ENCODE measurements at places on chromosomes 3 and 15.

DNA sequence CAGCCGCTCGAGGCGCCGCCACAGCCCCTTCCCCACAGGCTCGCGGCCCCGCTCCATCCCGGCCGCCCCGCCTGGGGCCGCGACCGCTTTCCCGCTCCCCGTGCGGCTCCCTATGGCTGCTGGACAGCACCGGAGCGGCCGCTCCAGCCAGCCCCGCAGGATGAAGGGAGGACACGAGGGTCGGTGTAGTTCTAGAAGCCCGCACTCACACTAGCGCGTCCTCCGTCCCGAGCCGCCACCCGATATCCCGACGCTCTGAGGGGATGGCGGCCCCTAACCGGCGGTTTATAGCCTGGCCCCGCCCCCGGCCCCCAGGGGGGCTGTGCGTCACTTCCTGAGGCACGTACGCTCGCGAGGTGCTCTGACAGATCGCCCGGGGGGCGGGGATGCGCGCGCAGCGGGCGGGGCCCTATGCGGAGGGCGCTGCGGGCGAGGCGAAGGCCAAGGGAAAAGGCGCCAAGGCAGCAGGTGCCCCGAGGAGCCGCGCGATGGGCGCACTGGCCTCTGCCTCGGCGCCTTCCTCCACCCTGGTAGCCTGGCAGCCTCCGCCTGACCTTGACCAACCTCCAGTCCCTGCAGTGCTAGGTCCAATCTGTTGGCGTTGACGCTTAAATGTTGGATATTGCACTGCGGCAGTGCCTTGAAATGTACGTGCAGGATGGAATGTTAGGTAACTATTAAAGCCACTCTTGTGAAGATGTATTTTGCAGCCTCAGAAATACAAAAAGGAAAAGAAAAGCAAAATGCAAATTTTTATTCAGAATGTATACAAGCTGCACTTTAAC lies at the start of gene TFRC:
TSS of gene TFRC (minus strand) at position 257 of the 785 bp plus-strand sequence. CDS start 4,991 bp downstream, outside the sequence.
- peak; percentile 94 for DNase-seq

GRCh38 chr3:49026536-49026935 lies 2.7 kb downstream of the IMPDH2 start:
- no peak for DNase-seq

- no peak for DNase-seq
These were observed 131.6 kb upstream of the CMC1 start for GRCh38 chr3:28109829-28110228.

- no peak for DNase-seq
These were observed 2.7 kb downstream of the LIPH start for GRCh38 chr3:185549651-185550111.

- DNase-seq = no peak
These were observed 152.4 kb downstream of the RORA start for GRCh38 chr15:61076598-61077170.

DNA sequence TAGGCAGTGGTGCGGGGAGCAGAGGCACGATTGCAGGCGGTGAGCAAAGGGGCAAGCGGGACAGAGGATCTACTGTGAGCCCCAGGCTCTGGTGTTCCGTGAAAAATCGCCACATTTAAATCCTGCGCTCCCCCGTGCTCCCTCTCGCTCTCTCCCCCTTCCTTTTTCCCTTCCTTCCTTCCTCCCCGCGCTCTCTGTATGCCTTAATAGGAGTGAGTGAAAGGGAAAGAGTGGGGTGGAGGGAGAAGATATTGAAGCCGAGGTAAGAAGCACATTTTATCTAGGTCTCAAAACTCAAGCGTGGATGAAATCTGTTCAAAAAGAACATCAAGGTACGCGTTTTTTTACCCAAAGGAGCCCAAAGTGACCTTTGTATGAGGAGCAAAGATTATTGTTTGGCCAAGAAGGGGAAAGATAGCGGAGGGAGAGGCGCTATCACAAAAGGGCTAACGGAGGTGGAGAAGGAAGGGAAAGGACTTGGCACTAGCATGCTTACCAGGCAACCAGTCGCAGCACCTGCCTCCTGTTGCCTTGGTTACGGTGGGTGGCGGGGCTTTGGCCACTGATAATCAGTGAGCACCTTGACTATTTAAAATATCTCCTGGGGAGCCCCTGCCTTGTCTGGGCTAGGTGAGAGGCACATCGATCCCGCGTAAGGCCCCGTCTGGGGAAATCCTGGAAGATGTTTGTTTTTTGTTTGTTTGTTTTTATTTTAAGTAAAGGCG lies 14.9 kb upstream of the AEN start:
- DNase-seq = no peak

DNA sequence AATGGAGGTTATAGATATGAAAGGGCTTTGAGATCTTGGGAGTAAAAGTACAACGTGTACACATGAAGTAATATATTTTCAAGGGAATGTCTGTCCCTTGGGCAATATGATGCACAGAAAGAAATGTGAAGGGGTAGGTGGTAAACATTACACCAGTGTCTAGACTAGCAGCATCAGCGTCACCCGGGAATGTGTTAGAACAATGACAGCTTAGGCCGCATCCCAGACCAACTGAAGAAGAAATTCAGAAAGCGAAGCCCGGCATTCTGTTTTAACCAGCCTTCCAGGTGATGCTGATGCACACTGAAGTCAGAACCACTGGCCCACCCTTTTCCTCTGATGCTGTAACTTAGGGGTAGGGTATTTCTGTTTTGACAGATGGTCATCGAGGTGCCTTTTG lies 6.3 kb downstream of the INAFM2 start:
- no peak for DNase-seq

GRCh38 chr3:170907637-170908234 lies 701 bp downstream of the EIF5A2 start:
- DNase-seq = peak; percentile 8

DNA sequence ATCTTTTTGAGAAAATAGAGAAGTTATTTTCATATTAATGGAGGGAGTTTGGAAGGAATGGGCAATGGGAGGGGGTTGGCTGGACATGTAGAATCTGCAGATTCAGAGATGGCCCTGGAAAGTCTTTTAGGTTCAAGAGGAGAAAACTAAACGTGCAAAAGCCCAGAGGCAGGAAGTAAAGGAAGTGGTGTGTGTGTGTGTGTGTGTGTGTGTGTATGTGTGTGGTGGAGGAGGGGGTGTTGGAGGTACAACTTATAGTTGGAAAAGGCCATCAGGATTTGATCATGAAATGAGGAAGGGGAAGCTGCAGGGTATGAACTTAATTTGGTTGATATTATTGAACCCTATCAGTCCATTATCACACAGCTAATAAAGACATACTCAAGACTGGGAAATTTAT lies 5.6 kb upstream of the LPP start:
- DNase-seq = no peak

GRCh38 chr15:51494411-51495314 lies 127.9 kb downstream of the DMXL2 start:
- DNase-seq = no peak

DNA sequence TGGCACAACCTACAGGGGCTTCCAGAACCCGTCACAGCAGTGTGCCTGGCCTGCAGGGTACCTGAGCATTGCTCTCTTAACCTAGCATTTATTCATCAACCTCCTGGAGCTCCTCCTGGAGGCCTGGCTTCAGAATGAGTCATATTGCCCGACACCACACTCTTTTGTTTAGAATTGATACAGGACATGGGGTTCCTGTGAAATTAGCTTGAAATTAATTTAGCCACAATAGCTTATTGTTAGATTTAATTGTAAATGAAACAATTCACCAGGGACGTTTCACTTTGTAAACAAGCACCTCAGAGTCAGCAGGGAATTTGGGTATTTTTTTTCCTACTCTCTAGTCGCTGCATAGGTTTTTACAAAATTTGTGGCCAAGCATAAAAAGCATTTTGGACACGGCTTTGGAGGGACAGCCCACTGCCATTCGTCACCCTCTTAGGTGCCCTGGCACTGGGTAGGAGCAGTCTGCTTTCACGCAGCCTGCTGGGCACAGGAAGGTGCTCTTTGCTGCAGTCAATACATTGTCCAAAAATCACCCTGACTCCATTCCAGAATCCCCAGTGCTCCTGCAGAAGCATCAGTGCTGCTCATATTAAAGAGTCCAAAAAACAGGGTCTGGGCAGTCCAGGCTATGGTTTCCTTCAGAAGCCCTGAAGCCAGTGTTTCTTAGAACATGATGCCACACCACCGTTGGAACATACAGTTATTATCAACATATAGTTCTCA lies 60.8 kb upstream of the MEF2A start:
- DNase-seq = no peak

DNA sequence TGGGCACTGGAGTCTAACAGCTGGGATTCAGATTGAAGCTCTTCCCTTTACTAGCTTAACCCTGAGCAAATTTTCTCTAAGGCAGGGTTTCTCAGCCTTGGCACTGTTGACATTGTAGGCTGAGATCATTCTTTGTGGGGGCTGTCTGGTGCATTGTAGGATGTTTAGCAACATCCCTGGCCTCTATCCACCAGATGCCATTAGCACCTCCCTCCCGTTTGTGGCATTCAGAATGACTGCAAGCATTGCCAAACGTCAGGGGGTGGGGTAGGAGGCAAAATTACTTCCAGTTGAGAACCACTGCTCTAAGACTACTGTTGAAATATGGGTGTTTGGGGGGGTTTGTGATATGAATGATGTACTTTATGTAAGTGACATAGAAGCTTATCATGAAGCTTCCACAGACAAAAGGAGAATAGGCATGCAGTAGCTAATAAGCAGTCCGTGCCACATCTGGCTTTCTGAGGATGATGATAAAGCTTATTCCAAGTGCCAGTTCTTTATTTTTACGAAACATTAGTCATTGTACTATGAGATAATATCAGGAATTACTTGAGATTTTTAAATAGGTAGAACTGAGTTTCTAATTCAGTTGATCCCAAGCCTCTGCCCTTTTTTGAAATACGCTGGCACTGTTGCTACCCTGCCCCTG lies 39.3 kb downstream of the NKIRAS1 start:
- DNase-seq = no peak

DNA sequence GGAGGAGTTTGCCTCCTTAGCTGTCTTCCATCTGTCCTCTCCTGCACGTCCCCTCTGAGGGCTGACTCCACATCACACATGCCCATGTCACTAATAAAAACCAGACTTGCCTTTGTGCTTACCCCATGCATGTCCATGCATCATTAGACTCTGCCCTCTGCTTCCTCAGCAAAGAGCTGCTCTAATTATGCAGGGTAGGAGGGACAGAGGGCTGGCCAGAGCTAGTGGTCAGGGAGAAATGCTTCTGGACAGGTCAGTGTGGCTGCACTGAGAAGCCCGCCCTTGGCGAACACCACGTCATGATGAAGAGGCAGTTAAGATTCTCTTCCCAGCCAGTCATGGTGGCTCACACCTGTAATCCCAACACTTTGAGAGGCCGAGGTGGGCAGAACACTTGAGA lies 8.9 kb downstream of the CA12 start:
- DNase-seq = no peak

- DNase-seq = no peak
These were observed 10.5 kb upstream of the ADPGK start for GRCh38 chr15:72793766-72794660.

- DNase-seq = peak; percentile 23
These were observed 374.2 kb downstream of the PLCL2 start for GRCh38 chr3:17258823-17259436.

DNA sequence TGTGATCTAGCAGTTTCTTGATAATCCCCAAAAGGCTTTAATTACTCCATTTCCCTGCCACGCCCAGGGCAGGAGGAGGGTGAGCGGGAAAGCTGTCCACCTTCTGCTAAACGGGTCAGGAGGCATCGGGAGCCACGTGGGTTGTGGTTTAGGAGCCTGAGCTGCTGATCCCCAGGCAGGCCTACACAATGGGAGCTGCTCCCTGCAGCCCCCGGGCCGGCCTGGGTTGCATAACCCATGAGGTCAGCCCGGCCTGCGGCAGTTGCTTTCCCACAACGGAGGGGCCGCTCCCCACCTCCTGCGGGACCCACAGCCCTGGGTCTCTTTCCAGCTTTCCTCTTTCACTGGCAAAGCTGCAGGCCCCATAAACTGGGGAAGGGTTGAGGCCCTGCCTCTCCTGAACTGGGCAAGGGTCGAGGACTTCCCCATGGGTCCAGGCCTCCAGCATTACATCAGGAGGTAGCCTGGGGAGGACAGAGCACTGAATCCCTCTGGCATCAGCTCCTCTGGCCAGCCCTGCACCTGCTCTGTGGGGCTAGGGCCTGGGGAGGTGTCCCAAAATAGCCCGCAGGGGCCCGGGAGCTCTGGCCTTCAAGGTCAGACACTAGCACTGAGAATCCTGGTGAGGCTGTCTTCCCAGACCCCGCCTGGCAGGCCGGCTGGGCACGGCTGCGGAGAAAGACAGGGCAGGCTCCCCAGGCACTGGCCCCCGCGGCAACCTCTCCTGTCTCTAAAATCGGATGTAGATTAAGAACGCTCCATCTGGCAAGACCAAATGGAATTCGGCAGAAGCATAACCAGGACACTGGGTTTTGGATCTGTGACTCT lies 47.3 kb downstream of the ZDHHC19 start:
- no peak for DNase-seq

DNA sequence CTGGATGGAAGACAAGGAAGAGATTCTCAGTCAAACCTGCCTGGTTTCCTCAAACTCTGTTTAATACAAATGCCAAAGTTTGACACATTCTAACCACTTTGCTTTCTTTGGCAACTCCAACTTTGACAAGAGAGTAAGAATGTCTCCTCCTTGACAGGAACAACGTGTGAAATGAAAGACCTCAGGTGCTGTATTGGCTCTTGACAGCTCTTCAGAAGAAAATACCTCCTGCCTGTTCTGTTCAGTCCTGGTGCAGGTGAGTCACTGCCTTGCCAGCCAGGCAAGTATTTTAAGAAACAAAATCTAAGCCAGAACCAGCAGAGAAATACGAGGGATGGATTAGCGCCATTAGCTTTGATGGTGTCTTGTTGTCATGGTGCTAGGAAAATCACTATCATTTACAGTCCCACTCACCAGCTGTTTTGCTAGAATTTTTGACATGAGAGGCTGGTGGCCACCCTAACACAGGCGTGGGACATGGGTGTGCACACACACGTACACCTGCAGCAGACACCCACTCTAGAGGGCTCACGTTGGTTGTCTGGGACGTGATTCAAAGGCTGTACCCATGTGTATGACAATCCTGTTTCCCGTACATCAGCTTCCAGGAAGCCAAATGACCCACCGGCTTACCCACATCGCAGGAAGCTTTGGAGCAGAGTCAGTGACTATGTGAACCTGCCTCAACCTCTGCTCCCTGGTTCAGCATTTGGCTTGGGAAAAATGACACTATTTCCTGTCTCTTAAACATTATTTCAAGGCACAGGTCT lies 60.4 kb downstream of the CCNL1 start:
- no peak for DNase-seq

- DNase-seq = no peak
These were observed 56.3 kb downstream of the KCNAB1 start for GRCh38 chr3:156176629-156177210.

DNA sequence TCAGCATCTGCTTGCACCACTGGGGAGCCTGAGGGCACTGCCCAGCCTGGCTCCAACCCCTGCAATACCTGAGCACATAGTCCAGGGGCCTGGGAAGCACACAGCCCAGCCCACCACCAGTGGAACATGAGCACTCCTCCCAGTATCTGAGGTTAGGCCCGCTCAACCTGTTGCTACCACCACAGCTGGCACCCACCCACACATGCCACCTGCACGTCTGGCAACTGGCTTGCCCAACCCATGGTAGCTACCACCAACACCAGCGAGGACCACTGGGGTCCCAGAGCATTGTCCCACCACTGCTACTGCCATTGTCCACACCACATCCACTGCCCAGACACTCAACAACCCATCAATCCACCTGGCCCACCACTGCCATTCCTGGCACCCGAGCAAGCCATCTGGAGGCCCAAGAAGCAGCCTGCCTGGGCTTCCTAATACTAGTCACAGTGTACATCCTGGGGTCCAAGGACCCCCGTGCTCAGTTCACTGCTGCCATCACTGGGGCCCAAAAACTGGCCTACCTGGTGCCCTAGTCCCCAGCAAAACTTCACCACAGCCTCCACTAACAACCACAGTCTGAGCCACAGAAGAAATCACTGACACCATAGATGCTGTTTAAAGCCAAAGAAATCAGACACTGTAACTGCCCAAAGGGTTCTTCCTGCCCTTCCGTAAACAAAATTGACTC lies 62.1 kb upstream of the TBC1D23 start:
- no peak for DNase-seq

All from central memory CD4-positive, alpha-beta T cell (primary cell).